ENCODE measurements at places on chromosomes 16 and 17. TPM values are rescaled to one million over a fixed set of nuclear protein-coding genes. Genes with fewer than 3 reads are reported as not detected.

GRCh38 chr17:59611503-59611902 is 8.2 kb upstream of the CLTC start:
- no peak for DNase-seq

- DNase-seq: no peak
Measured at GRCh38 chr16:56645838-56646237, 5.8 kb upstream of the MT1B start.

DNA sequence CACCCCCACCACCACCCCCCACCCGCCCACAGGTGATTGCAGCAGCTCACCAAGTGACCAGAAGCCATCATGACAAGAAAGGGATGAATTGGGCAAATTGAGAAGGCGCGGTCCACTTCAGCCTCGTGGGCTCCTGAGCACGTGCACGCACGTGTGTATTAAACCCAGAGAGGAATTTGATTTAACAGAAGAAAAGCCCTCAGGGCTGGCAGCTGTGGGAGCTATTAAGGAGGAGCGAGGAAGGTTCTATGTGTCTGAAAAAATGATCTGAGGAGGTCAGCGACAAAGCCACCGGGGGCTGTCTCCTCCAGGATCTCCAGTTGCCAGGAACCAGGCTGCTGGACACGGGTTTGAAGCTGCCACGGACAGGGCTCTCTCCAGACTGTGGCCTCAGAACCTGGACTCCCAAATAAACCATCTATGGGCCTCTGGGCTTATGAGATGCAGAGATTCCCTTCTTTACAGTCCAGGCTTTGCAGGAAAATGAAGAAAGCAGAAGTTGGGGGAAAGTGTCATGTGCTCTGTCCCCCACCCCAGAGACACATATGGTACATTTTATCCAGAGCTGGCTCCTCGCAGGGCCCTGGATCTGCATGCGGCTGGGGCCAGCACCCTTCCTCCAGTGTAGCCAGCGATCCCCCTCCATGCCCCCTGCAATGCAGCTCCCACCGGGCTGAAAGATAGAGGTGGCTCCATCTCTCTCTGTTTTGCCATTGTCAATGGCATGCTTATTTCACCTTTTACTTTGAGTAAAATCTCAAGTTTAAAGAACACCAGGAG is 219.7 kb upstream of the RPL38 start:
- DNase-seq: no peak

DNA sequence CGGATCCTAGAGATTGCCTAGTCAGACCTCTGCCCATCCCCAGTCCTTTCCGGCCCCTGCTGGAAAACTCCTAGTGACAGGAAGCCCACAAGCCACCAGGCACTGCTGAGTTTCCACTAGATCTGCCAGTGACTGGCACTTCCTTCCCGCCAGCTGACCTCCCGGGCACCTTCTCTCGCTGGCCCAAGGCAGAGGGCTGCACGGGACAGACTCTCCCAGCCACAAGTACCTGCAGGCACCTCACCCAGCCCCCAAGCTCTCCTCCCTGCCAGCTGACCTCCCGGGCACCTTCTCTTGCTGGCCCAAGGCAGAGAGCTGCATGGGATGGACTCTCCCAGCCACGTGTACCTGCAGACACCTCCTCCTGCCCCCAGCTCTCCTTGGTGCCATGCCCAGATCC is 66.3 kb upstream of the DOC2B start:
- DNase-seq: no peak

DNA sequence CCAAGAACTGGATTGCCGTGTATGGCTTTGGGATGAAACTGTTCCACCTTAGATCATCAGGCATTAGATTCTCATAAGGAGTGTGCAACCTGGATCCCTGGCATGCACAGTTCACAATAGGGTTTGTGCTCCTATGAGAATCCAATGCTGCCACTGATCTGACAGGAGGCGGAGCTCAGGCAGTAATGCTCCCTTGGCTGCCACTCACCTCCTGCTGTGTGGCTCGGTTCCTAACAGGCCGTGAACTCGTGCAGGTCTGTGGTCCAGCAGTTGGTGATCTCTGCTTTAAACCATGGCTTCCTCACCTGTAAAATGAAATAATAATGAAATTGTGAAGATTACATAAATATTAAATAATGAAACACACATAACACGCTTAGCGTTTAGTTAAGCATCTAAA is 45.5 kb upstream of the FBXO47 start:
- DNase-seq: no peak

DNA sequence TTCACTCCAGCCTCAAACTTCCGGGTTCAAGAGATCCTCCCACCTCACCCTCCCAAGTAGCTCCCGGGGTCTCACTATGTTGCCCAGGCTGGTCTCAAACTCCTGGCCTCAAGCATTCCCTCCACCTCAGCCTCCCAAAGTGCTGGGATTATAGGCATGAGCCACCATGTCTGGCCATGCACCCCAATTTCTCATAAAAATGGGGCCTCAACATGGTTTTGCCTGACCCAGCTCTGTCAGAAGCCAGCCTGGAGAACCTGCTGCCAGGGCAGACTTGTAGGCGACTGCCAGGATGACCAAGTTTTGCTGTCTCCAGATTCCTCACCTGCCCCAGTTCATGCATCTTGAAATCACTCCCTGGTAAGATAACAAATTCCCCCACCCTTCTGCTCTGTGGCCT is 82.9 kb downstream of the AIPL1 start:
- no peak for DNase-seq

- DNase-seq: no peak
Measured at GRCh38 chr17:82095777-82096708, 2.0 kb downstream of the FASN start.

GRCh38 chr16:88995194-88995593 is 18.2 kb upstream of the CBFA2T3 start:
- DNase-seq: no peak

GRCh38 chr16:73847090-73847489 is 449.5 kb upstream of the PSMD7 start:
- DNase-seq: no peak

- no peak for DNase-seq
Measured at GRCh38 chr16:11603331-11603750, 16.6 kb upstream of the LITAF start.

CD300LB gene
- polyA plus RNA-seq: not detected

NME3 gene
- polyA plus RNA-seq: 15.6 TPM

DHRS11 gene
- polyA plus RNA-seq: 4.9 TPM

CAMKK1 gene
- 3.3 TPM for polyA plus RNA-seq

AGRP gene
- not detected for polyA plus RNA-seq

EXOC3L1 gene
- not detected for polyA plus RNA-seq

CFAP119 gene
- polyA plus RNA-seq: 3.1 TPM

SLC13A2 gene
- not detected for polyA plus RNA-seq
